ENCODE measurements at places on chromosomes 1 and 21.

DNA sequence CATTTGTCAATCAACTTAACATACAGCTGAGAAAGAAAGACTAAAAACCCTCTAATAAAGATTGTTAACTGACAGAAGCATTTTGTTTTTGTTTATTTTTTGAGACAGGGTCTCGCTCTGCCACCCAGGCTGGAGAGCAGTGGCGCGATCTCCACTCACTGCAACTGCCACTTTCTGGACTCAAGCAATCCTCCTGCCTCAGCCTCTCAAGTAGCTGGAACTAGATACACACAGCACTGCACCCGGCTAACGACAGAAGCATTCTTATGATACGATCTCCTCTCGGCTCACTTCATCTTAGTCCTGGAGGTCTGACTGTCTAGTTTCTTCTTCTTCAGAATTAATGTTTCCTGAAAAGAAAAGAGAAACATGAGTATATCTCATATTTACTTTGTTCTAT lies 23.5 kb downstream of the RSPH1 start:
- no peak for DNase-seq

GRCh38 chr1:200372095-200372884 lies 37.5 kb downstream of the ZNF281 start:
- DNase-seq = no peak

DNA sequence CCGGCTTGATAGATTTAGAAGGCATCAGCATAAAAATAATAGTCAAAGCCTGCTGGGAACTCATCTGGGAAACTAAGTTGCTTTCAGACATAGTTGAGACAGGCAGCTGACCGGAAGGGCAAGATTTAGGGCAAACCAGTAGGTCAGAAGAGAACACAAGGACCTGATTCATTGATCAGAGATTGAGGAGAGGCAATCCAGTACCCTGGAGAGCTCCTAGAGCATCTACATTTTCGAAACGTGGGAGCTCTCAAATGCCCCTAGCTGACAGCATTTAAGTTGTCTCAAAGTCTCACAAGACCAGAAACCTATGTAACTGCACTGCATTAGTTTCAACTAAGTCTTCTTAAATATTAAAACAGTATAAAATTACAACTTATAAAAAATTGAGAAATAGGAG lies 22.9 kb upstream of the MTF2 start:
- DNase-seq = no peak

- no peak for DNase-seq
Observed at GRCh38 chr1:112389689-112390088, 6.3 kb upstream of the CTTNBP2NL start.

DNA sequence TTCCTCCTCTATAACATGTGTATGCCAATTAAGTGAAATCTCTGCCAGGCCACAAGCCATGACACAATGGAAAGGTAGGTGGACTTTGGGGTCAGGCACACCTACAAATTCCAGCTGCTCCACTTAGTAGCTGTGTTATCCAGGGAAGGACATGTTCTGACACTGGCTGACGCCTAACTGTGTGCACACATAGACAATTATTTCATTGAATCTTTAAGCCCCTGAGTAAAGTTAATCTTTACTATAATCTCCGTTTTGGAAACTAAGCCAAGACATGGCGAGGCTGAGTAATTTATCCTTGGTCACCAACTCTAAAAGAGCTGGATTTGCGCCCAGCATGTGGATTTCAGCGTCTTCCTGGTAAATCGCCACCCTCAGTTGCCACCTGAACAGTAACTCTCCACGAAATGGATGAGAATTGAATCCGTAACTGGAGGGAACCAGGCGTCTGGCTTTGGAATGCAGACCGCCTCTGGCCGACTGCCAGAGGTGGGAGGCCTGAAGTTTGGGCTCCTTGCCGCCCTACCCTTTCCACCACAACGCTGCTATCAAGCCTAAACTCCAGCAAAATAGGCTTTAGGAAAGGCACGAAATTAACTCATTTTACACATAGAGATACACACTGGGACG lies 888 bp upstream of the SNRPE start:
- DNase-seq = no peak

- DNase-seq = no peak
Observed at GRCh38 chr1:67298762-67299161, 8.9 kb upstream of the IL12RB2 start.
